Neural progenitor cell (in vitro differentiated cells): ENCODE measurements at places on chromosomes 12 and 14.

GRCh38 chr12:92492995-92493394 is 209.8 kb upstream of the PLEKHG7 start:
- no peaks in the 10 kb centered on the region for H3K4me1 ChIP-seq
- no peak overlapping the region for H3K27ac ChIP-seq
- no peak overlapping the region for H3K4me3 ChIP-seq

DNA sequence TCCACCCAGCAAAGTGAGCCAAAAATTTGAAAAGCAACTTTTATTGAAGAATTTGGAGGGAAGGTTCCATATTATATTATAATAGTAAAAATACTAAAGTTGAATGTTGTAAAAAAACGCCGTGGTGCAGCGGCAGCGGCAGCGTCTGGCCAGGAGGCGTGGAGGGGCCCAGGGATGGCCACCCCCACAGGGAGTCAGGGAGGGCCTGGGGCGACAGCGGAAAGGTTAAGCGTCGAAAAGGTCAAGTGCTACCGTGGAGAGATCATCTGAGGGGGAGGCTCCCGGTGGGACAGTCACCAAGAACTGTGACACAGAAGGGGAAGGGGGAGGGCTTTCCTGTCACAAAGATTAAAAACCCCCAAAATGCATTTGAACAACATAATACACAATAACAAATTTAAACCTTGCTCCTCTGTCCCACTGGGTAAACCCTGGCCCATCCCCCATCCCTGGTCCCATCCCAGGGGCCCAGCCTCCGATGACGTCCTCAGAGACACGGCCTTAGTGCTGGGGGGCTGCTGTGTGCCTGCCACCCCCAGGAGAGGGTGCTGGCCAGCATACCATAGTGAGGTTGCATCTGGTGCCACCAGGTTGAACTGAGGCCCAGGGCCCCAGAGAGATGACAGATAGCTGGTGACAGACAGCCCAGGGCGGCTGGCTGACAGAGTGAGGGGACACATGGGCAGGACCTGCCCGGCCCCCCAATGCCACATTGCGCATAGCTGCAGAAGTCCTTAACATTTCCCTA is 16.6 kb downstream of the SIVA1 start:
- no peaks in the 10 kb centered on the region for H3K36me3 ChIP-seq
- H3K4me3 ChIP-seq: no peak overlapping the region
- H3K27ac ChIP-seq: no peak overlapping the region
- H3K27me3 ChIP-seq: no peaks in the 10 kb centered on the region

DNA sequence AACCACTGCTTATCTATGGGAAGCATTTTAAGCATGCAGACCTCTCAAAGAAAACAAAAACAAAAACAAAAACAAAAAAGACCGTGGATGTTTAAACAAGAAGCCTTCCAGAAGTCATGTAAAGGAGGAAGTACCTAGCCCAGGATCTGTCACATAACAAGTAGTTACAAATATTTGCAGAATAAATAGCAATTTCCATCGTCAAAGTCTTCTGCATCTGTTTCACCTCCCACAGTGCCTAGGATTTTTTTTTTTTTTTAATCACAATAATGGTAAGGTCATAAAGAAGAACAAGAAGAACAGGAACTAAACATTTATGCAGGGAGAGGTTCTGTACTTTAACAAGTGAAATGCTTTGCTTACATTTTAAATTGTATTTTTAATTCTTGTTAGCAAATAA is 2.4 kb upstream of the STXBP6 start:
- H3K36me3 ChIP-seq: no peaks in the 10 kb centered on the region
- H3K4me1 ChIP-seq: peaks cover 5% of the 10 kb centered on the region
- peaks cover 60% of the 10 kb centered on the region for H3K27me3 ChIP-seq
- DNase-seq: no peak
- H3K4me3 ChIP-seq: no peak overlapping the region
- no peak overlapping the region for H3K27ac ChIP-seq

- H3K4me3 ChIP-seq: no peak overlapping the region
- peaks cover 3% of the 10 kb centered on the region for H3K4me1 ChIP-seq
- DNase-seq: no peak
Observed at GRCh38 chr12:57724936-57725740, 13.4 kb downstream of the AGAP2 start.
